Stimulated activated CD8-positive, alpha-beta memory T cell treated with anti-CD3 and anti-CD28 coated beads, Interleukin-7, amount 100 ng/mL, for 48 hours (primary cell): ENCODE measurements at places on chromosomes 7 and 10.

GRCh38 chr10:125779403-125780327 lies 4.0 kb upstream of the MMP21 start:
- no peak for DNase-seq

DNA sequence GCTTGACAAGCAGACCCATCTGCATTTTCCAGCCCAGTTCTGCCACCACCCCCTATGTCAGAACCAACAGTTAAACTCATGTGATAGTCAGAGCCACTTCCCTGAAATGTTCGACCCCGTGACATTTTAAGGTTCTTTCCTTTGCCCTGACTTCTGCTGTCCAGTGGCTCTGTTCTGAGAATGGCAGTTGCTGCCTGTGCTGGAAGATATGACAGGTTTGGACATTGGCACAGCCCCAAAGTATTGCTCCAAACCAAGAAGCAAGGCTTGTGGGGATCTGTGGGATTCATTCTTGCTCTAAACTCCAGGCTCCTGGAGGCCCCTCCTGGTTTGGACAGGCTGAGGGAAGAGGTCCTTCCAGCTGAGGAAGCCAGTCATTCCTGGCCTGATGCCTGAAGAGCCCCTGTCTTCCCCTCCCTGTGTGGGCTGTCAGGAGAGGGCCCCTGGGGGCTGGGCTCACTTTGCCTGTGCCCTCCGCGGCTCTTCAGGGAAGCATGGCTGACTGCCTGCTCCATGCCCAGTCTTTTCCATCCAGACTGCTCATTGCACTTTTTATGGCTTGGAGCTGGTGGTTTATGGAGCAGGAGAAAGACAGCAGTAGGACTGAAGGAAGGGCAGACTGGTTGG lies 138.0 kb downstream of the CDH23 start:
- no peak for DNase-seq

DNA sequence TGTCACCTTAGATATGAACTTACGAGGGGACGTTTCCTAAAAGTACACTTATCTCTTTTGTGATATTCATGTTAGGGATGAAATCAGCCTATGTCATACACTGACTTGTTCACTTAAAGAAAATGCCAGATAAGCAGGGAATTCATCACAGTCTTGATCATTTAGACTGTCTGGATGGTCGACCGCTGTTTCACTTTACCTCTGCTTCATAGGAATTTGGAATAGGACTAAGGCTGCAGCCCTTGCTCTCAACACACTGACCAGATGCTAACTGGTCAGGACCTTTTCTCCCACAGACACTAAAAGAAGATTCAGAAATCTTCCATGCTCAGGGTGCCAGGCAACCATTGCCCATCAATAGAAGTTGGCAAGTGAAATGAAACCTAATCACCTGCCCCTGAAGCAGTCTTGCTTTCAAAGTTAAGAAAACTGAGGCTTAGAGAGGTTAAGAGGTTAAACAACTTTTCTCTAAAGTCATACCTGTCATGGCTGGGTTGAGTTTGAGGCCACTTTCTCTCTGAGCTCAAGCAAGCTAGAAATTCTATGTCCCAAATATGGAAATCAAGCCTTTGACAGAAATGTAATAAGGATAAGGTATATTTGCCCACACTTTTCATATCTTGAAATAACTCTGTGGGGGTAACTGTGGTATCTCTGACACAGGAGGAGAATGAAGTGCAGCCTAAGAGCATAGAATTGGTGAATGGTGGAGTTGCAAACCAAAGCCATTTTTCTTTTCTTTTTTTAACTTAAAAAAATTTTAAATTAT lies 77.1 kb downstream of the MAP3K8 start:
- DNase-seq = no peak

DNA sequence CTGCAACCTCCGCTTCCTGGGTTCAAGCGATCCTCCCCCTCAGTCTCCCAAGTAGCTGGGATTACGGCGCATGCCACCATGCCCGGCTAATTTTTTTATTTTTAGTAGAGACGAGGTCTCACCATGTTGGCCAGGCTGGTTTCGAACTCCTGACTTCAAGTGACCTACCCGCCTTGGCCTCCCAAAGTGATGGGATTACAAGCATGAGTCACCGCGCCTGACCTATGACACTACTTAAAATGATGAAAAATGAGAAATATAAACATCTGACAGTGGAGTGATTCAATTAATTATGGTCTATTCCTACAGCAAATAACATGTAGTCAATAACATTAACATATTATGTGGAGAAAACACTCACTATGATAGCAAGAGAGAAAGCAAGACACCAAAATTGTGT lies 2.2 kb downstream of the BRAT1 start:
- DNase-seq = no peak

DNA sequence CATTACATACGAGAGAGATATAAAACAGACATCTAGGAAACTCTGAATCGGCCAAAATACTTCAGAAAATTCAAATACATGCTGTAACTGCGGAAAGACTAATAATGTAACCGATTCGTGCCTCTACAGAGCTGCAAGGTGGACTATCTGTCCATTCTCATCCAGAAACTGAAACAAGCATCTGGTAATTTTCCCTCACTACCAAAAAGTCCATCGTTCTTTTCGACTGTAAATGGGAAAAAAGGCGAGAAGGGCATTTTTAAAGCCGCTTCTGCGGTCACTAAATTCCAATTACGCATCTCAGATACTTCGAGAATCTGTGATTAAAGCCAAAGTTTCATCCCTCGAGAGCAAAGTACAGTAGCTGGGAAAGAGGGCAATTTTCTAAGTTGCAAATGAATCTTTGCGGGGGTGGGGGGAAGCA lies 1.3 kb downstream of the OGA start:
- no peak for DNase-seq

DNA sequence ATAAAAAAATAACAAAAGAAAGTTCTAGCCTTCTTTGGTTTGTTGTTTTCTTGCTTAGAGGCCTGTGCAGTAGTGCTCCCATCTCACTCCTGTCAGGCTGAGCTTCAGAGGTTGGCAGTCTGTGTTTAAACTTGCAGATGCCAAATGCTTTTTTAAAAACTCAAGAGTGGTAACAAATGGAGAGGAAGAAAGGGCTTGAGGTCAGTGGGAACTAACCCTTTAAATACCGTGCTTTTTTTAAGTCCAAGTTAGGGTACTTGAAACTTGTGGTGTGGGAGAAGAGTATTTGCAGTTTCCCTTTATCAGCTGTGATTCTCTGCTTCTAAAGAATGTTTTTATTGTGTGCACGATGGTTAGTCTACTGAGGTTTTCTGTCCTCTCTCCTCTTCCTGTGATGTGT lies 29.4 kb downstream of the ZRANB1 start:
- no peak for DNase-seq

- no peak for DNase-seq
Measured at GRCh38 chr10:101114646-101115045, 16.5 kb upstream of the TLX1 start.
